Activated T-helper 2 cell treated with anti-CD3 and anti-CD28 coated beads, Interferon-gamma antibody, Interleukin-2, Interleukin-4, amounts not matched to agents 10 μg/mL and 5 μg/mL and 100 μg/mL, durations not matched to agents 14 hours and 24 hours and 36 hours (primary cell): ENCODE measurements at places on chromosomes 7 and 10. TPM values are rescaled to one million over a fixed set of nuclear protein-coding genes. Genes with fewer than 3 reads are reported as not detected.

UNC5B gene
- total RNA-seq: 0.07 TPM in 1 of 2 replicates, not detected in the other

GPC2 gene
- 7.0 and 7.8 TPM in 2 replicates for total RNA-seq

HOXA7 gene
- total RNA-seq: not detected in 2 replicates

GRCh38 chr10:48307711-48308018 lies 1.2 kb downstream of the MAPK8 start:
- no peak for DNase-seq
- peak overlapping the region; percentile 85 for H3K27ac ChIP-seq
- peak overlapping the region; percentile 92 for H3K4me3 ChIP-seq
- peaks cover 23% of the 10 kb centered on the region for H3K36me3 ChIP-seq
- H3K27me3 ChIP-seq: peaks cover 1% of the 10 kb centered on the region

- no peak overlapping the region for H3K27ac ChIP-seq
- DNase-seq: no peak
- H3K27me3 ChIP-seq: no peaks in the 10 kb centered on the region
- no peaks in the 10 kb centered on the region for H3K36me3 ChIP-seq
- peaks cover 3% of the 10 kb centered on the region for H3K4me1 ChIP-seq
Measured at GRCh38 chr7:152856351-152856750, 96.8 kb downstream of the ACTR3B start.

DNA sequence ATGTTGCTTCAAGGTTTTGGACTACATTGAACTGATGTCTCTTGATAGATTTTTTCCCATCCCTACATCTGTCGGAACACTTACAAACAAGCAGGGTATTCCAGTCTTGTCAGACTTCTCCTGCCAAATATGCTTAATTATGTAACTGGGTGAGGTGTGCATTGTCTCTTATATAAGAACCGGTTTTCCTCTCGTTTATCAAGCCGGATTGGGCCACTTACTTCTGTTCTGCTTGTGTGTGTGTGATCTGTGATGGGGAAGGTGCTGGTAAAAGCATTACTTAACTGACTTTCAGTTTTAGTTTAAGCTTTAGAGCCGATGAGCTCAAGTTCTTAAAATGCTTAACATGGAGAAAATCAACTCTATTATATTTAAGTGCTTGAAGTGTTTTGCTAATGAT lies 57.9 kb downstream of the OTUD1 start:
- DNase-seq: no peak
- H3K27me3 ChIP-seq: peaks cover 9% of the 10 kb centered on the region
- no peaks in the 10 kb centered on the region for H3K36me3 ChIP-seq
- H3K27ac ChIP-seq: no peak overlapping the region
- no peaks in the 10 kb centered on the region for H3K4me1 ChIP-seq

DNA sequence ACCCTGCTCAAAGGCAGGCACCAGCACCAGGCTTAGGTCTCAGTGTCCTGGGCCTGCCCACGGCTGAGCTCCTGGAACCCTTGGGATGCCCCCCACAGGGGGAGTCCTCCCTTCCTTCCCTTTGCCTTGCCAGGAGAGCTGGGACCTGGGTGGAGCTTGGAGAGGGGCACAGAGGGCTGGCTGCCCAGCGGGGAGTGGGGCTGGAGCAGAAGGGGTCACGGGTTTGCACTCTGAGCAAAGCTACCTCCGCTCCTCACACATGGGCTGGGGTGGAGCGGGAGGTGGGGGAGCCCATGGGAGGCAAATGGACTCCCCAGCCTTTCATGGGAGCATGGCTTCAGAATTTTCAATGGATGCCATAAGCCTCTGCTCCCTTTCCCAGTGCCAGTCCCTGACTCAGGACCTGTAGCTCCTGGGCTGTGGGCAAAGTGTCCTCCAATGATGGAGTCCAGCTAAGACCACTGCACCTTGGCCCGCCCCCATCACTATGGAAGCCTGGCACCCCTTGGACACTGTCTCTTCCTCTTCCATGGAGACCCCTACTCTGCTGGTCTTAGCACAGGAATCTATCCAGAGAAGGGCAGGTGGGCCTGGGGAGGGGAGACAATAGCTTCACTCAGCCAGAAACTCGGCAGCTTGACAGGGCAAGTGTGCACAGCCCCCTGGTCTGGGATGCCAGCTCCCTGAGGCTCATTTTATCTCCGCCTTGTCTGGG lies 39.9 kb downstream of the LDB3 start:
- DNase-seq: no peak
- H3K4me1 ChIP-seq: peaks cover 10% of the 10 kb centered on the region
- H3K4me3 ChIP-seq: no peak overlapping the region

DNA sequence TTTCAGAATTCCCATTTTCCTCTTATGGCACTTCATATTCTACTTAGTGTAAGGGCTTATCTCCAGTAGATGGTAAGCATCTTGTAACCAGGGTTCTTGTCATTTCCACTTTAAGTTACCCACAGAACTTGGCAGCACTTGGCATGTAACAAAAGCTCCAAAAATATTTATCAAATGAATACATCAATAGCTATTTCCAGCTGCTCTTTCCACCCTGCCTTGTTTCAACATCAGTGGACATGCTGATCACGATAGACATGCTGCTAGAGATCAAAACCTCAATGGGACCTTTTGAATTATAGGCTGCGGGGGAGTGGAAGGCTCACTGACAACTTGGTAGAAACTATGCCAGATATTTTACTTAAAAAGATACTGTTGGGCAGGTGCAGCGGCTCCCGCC lies 32.9 kb downstream of the HOXA1 start:
- peaks cover 17% of the 10 kb centered on the region for H3K27me3 ChIP-seq
- no peak overlapping the region for H3K27ac ChIP-seq
- no peaks in the 10 kb centered on the region for H3K36me3 ChIP-seq

DNA sequence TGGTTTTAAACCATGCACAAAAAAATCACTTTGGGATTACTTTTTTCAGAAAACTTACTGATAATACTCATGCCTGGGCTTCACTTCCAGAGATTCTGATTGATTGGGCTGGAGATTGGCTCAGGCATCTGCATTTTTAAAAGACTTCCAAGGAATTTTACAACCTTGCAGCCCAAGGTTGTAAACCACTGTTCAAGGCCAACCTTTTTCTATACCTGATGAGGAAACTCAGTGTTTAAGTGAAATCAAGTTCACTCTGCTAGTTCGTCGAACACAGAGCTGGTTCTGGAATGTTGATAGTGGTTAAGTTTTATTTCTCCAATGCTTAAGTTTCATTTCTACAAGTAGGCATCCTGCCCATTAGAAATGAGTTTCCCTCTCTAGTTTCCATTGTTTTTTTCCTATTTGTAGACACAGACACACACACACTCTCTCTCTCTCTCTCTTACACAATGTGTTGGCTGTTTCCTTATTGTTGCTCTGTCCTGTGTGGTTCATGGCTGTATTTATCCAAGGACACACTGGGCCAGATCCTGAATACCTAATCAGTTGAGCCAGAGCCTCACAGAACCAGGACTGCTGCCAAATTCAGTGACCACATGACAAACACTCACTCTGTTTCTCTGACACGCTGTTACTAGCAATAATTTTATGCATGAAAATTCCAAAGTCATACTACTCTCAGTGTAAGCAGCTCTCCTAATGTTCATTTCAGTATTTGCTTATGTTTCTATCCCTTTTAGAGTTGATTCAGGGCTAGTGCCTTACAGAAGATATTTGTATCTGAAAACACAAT lies 3.7 kb upstream of the IFIT1B start:
- H3K27me3 ChIP-seq: peaks cover 30% of the 10 kb centered on the region
- H3K27ac ChIP-seq: no peak overlapping the region

GRCh38 chr7:101308245-101309085 lies 13.1 kb downstream of the IFT22 start:
- H3K27me3 ChIP-seq: peaks cover 22% of the 10 kb centered on the region
- H3K36me3 ChIP-seq: peaks cover 36% of the 10 kb centered on the region
- H3K27ac ChIP-seq: peak overlapping the region; percentile 81
- no peak for DNase-seq
- H3K4me3 ChIP-seq: peak overlapping the region; percentile 89

DNA sequence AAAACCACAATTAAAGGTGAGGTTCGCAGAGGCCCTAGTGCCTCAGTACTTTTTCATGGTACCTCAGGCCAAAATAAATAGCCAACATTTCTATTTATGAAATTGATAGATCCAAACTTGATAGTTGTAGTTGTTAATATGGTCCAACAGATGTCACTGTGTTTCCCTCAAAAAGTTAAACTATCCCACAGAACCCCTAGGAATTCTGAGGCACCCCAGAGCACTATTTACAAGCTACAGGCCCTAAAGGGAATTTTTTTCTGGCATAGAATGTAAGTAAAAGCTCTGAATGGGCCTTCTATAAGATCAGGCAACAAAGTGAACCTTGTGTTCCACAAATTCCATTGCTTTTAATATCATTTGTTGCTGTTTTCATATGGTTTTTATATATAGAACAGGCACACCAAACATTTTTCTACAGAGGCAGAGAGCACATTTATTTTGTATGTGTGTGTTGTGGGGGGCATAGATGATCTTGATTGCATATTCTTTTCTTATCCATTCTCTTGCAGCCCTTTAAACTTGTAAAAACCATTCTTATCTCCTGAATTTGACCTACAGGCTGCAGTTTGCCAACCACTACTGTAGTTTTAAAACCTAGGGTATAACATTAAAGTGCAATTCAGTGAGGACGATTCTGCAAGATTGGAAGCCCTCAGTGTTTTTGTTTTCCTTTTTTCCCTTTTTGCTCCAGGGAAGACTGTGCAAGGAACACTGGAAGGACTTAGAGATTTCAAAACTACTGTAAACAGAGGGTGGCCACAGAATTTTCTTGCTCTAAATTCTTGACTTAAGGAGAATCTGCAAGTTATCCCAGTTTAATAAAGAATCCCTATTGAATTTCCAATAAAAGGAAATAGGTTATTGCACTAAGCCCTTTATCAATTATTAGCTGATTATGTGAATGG lies 3.5 kb upstream of the ARL4A start:
- H3K4me3 ChIP-seq: no peak overlapping the region
- H3K27me3 ChIP-seq: peaks cover 5% of the 10 kb centered on the region
- H3K36me3 ChIP-seq: peaks cover 6% of the 10 kb centered on the region
- DNase-seq: no peak

DNA sequence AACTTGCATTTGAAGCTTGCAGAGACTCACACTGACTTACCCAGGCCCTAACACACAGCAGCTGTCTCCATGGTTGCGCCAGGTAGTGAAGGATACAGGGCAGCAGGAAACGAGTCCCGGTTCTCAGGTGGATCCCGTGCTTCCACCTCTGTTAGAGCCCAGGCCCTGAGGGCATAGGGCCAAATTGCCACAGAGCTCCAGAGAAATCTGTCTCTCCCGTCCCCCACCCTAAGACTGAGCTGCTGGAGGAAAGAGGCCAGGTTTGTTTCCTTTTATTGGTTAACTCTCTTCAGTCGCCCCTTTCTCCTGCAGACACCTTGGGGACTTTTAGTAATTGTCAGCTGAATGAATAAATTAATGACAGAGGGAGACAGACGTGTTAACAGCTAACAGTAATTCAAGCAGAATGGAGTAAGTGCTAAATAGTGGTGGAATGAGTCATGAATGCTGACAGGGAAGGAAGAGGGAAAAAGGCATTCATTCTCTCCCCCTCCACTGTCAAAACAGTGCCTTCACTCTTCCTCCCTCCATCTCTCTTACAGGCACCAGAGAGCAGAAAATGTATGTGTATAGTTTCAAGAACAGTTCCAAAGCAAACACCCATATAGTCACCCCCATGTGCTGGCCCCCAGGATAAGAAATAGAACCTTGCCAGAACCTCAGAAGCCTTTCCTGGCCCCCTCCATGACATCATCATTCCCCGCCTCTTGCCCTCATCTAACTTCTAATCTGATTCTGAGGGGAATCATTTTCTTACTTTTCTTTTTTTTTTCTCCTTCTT lies 16.8 kb upstream of the DLG5 start:
- no peak for DNase-seq
- no peak overlapping the region for H3K4me3 ChIP-seq
- H3K4me1 ChIP-seq: no peaks in the 10 kb centered on the region
- H3K27me3 ChIP-seq: peaks cover 2% of the 10 kb centered on the region

DNA sequence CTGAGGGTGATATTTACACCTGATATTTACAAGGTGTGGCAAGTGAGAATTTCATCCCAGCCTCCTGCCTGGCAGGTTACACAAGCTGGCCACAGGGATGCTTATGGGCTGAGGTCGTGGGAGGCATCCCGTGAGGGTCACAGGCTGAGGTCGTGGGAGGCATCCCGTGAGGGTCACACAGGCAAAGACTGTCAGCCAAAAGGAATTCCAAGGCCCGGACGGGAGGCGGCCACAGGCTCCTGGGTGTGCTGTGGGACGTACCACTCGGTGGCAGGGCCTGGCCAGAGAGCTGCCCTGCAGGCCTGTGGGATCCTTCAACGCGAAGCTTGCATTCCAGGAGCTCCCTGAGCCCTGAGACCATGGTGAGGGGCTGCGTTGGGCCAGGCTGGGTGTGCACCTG lies 460.6 kb downstream of the DNAJB6 start:
- H3K27me3 ChIP-seq: no peaks in the 10 kb centered on the region
- no peak overlapping the region for H3K27ac ChIP-seq
- no peaks in the 10 kb centered on the region for H3K36me3 ChIP-seq
- DNase-seq: no peak
- H3K4me1 ChIP-seq: no peaks in the 10 kb centered on the region

DNA sequence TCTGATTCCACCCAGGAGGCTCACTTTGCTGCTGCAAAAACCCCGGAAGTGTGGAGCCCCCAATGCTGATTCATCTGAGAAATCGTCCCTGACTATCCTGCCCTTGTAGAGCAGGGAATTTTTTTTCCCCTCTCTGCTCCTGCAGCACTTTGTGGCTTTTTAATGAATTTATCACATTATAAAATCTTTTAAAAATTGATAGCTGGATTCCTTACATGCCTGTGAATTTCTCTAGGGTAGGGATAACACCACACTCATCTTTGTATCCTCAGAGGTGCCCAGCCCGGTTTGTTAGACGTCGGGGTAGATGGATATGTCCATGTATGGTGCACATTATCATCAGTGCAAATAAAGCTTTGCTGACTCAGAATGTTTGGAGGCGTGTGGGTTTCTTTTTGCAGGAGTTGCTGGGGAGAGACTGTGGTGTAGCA lies 185.7 kb downstream of the STK31 start:
- DNase-seq: no peak
- H3K4me1 ChIP-seq: peaks cover 36% of the 10 kb centered on the region
- H3K36me3 ChIP-seq: no peaks in the 10 kb centered on the region
- H3K27ac ChIP-seq: no peak overlapping the region

DNA sequence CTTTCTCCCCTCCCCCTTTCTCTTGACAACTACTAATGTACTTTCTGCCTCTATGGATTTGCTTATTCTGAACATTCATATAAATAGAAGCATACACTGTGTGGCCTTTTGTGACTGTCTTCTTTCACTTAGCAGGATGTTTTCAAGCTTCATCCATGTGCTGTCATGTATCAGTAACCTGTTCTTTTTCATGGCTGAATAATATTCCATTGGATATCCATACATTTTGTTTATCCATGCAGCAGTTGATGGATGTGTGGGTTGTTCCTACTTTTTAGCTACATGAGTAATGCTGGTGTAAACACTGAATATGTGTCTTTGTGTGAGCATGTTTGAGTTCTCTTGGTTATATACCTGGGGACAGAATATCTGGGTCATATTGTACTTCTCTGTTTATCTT lies 107.6 kb downstream of the TRRAP start:
- H3K27ac ChIP-seq: no peak overlapping the region
- H3K4me3 ChIP-seq: no peak overlapping the region
- peaks cover 96% of the 10 kb centered on the region for H3K36me3 ChIP-seq
- H3K4me1 ChIP-seq: no peaks in the 10 kb centered on the region
- DNase-seq: no peak
- no peaks in the 10 kb centered on the region for H3K27me3 ChIP-seq

GRCh38 chr10:86553639-86554038 lies 32.0 kb upstream of the WAPL start:
- DNase-seq: no peak
- peaks cover 2% of the 10 kb centered on the region for H3K27me3 ChIP-seq
- H3K36me3 ChIP-seq: no peaks in the 10 kb centered on the region
- no peak overlapping the region for H3K4me3 ChIP-seq
- H3K27ac ChIP-seq: no peak overlapping the region
- H3K4me1 ChIP-seq: peaks cover 4% of the 10 kb centered on the region
